Kasumi-1 (cell line): ENCODE measurements at places on chromosomes 6 and 20.
A peak's percentile ranks its signal among the peaks of the same experiment; 100 is the strongest.

DNA sequence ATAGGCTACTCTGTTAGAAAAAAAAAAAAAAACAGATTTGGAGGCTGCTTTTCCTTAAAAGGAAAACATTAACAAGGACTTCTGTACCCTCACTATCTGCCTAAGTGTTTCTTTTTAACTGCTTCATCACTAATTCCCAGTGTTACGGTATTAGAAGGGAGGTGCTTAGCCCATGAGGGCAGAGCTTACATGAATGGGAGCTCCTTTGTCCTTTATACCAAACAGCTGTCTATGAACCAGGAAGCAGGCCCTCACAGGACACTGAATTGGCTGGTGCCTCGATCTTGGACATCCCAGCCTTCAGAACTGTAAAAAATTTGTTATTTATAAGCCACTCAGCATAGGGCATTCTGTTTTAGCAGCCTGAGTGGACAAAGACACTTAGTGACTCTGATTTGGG, 215.6 kb upstream of the NRSN1 start:
- no peak for DNase-seq

GRCh38 chr20:47487175-47487917, 14.3 kb upstream of the NCOA3 start:
- DNase-seq, result no peak

DNA sequence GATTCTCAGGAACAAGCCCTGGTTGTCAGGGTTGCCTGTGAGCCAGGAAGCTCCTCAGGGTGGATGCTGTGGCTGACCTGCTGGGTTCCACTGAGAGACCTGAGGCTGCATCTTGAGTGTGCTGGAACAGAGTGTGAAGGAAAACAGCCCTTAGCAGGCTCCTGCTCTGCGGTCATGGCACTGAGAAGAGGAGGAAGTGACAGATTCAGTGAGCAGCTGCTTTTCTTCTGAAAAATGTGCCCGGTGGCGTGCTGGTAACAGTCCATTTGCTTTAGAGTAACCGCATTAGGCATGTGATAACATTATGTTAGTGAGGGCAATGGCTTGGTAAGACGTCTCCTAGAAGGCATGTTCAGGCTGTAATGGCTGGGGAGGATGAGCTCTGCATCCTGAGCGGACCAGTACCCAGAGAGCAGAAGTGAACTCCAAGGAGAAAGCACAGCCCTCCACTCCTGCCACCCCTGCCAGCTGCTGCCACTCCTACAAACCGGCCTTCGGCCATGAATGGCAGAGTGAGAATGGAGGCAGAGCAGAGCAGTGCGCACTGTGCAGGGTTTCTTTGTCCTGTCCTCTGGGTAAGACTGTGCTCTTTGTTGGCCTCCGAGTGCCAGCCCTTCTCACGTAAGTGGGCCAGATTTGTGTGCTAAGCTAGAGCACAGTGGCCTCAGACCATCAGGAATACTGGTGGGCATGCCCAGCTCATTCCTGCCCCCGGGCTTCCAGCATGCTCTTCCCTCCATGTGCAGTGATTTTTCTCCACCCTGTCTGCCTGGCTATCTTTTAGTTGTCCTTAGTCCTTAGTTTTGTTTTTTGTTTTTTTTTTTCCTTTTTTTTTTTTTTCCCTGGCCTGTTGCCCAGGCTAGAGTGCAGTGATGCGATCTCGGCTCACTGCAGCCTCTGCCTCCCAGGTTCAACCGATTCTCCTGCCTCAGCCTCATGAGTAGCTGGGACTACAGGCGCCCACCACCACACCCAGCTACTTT, 98.1 kb upstream of the VSTM2L start:
- peak; percentile 97 for DNase-seq

GRCh38 chr6:164159061-164159460, 744.5 kb downstream of the QKI start:
- DNase-seq, result no peak

- DNase-seq, result no peak
Measured at GRCh38 chr6:11514672-11515071, 22.9 kb upstream of the TMEM170B start.

GRCh38 chr6:51570168-51570921, 517.1 kb downstream of the PKHD1 start:
- DNase-seq, result no peak

- no peak for DNase-seq
Measured at GRCh38 chr20:43151901-43152300, 37.8 kb downstream of the PTPRT start.

GRCh38 chr6:117483004-117483644, 650 bp downstream of the DCBLD1 start:
- peak; percentile 49 for DNase-seq

GRCh38 chr6:113111550-113111949, 745.6 kb upstream of the MARCKS start:
- DNase-seq, result no peak

- no peak for DNase-seq
Measured at GRCh38 chr6:160226118-160226591, 32.5 kb downstream of the SLC22A2 start.

- DNase-seq, result no peak
Measured at GRCh38 chr20:15494851-15495250, 1078.4 kb downstream of the KIF16B start.

GRCh38 chr6:41713650-41714291, 21.6 kb downstream of the TFEB start:
- no peak for DNase-seq

DNA sequence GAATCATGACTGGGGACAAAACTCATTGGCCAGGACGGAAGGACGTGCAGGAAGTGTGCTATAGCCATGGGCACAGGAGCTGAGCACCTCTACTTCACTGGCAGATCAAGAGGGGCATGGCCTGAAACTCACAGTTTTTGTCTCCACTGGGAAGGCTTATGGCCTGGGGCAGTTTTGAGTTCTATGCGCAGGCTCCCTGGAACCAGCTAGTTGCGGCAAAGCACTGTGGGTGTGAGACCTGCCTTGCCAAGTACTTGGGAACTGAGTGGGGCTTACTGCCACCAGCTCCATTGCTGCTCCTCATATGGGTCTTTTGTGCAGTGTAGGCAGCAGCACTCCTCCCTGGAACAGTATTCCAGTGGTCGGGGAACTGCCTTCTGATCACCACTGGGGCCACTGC, 282.6 kb upstream of the EYS start:
- no peak for DNase-seq

GRCh38 chr6:156030053-156030452, 574.4 kb upstream of the NOX3 start:
- DNase-seq, result no peak

GRCh38 chr6:24610672-24611071, 35.3 kb downstream of the KIAA0319 start:
- no peak for DNase-seq

DNA sequence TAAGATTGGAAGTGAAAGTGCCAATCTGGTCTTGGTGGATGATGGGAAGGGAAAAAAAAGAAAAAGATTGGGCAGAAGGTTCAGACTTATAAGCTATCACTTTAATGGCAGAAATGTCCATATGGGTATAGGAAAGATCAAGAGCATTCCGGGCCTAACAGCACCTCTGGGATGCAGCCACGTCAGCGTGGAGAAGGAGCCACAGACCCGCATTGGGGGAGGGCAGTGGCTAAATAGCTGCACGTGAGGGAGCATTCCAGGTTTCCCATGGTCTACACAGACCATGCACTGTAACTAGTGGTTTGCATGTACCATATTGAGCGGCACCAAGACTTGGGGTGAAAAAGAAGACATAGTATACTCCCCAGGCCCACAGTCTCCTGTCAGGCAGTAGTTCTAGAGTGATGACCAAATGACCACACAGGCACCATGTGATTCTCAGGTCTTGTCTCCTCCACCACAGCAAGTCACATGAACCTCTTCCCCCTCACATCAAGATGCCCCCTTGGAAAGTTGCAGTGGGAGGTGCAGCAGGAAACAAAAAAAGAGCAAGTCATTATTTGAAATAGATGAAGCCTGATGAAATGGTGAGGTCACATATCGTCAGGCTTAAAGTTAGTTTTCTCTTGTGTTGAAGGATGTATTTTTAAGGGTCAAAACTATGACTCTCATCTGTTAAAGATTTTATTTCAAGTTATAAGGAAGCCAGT, 94.4 kb upstream of the TNFAIP3 start:
- no peak for DNase-seq

GRCh38 chr6:131430531-131430930, 142.5 kb upstream of the ARG1 start:
- no peak for DNase-seq

- no peak for DNase-seq
Measured at GRCh38 chr6:42453654-42454427, 2.1 kb upstream of the TRERF1 start.

DNA sequence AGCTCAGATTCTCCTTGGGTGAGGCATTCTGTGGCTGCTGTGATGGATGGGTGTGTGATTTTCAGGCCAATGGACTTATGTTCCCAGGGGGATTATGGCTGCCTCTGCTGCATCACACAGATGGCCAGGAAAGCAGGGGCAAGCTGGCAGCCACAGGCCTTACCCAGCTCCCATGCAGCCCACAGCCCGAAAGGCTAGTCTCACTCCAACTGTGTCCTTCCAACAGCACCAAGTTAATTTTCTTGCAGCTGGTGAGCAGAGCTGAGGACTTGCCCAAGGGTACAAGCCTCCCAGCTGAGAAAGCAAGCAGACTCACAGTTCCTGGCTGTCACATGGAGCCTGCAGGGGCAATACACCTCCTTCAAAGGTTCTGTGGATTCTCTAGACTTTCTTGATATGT, 155.2 kb upstream of the KHDRBS2 start:
- DNase-seq, result no peak

- no peak for DNase-seq
Measured at GRCh38 chr6:55088902-55089301, 85.4 kb upstream of the HCRTR2 start.

DNA sequence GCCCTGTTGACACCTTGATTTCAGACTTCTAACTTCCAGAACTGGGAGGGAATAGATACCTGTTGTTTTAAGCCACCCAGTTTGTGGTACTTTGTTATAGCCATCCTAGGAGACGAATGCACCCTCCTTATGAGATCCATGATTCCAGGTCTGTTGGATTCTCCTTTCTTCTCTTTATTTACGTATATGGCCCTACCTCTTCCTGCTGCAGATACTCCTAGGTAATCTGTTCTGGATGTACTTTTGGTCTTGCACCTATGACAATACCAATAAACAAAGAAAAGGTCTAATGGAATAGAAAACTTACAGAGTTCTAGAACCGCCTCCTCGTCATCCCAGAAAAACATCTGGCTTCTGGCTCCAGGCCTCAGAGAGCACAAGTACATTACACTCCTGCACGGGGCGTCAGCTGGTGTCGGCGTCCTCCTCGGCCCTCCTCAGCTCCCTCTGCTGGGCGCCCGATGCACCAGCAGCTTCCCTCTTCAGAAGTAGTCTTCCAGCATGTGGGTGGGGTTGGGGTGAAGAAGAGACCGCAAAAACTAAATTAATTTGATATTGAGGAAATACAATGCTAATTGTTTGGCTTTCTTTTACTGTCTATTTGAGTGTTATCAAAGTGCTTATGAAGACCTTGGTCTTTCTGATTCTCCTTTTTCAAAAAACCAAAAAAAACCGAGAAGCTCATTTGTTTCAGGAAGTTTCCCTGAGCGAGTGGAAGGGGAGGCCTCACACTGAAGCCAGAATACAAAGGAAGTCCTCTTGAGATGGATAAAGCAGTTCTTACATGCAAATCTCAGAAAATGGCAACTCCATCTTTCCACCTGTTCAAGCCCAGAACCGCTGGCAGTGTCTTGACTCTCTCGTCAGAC, 9.7 kb upstream of the ATXN1 start:
- peak; percentile 89 for DNase-seq

DNA sequence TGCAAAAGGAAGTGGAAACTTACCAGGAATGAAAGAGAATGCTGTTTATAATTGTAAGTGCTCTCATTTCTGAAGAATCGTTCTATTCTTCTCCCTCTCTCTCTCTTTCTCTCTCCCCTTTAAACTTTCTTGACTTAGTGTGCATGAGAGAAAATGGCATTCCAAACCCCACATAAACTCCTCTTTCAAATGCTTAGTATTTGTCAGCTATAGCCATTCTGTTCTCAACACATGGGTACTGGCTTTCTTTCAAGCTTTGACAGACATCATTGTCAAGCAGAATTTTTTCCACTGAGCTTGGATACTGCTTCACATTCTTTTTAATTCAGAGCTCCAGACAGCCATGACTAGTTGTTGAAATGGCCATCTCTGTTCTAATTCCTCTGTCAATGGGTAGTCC, 51.1 kb upstream of the PREP start:
- no peak for DNase-seq

- DNase-seq, result no peak
Measured at GRCh38 chr6:144265390-144265789, 19.7 kb upstream of the UTRN start.

DNA sequence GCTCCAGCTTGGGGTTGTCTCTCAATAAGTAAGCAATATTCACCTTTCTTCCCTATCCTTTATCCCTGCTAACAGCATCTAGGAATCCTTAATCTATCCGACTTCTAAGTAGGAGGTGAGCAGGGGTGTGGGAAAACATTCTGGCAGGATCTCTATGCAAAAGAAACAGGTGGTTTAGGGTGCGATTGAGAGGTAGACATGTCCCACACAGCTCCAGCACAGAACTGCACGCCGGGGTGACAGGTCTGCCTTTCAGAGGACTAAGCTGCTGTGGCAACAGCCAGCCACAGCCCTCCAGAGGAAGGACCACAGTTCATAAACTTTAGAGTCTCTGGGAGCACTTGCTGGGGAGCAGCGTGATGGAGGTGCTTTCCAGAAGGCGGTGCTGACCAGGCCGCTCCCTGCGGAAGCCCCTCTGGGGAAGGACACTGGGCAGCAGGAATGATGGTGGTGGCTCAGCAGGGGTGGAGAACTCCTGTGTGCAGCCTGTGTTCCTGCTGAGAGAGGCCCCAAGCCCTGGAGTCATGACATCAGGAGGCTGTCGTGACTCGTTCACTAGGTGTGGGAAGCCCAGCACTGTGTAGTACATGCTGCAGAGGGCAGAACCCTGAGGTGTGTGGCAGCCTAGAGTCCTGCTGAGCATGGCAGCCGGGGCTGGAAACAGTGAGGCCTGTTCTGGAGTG, 509.6 kb downstream of the PRKN start:
- DNase-seq, result no peak

DNA sequence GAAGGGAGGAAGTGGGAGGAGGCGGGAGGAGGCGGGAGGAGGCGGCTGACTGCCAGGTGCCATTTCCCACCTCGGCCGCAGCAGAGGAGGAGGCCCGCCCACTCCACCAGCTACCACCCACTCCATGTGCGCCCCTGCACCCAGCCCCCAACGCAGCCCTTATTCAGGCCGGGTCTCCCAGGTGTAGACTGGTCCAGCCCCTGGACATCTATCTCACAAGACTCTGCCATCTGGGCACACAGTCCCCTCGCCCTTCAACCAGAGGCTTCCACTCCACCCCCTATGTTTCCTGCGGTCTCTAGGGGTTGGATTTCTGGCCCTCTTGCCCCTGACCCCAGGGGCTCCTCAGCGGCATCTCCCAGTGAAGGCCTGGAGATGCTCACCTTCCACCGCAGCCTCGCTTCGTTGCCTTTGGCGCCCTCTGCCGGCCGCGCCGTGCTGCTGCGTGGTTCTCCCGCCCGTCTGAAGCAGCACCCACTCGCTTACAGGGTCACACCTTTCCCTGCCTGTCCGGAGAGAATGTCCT, 32.6 kb upstream of the FAM83D start:
- no peak for DNase-seq

DNA sequence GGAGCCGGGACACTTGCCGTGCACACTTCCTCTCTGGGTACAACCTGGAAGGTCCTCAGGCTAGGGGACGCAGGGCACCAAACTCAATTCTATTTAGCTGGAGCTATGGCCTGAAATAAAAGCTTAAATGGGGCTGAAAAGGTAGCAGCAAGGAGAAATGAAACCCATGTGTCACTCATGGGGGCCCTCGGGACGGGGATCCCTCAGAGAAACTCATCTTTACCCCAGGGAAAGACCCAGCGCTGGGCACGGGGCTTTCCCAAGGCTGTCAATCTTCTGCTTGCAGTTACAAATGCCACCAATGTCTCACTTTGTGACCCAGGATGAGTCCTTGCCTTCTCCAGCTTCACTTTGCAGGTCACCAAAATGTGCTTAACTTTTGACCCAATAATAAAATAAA, 16.5 kb downstream of the SNAI1 start:
- no peak for DNase-seq
